ENCODE measurements at places on chromosomes 2 and 18. TPM values are rescaled to one million over a fixed set of nuclear protein-coding genes. Genes with fewer than 3 reads are reported as not detected.

Gene TPRKB
- total RNA-seq, result 24.4 TPM

Gene HOXD10
- 17.2 TPM for total RNA-seq

Gene PCARE
- not detected for total RNA-seq

Gene SF3B1
- total RNA-seq, result 216 TPM

Gene ZEB2
- total RNA-seq, result 36.4 TPM

Gene RTN4
- total RNA-seq, result 425 TPM

Gene PID1
- 4.9 TPM for total RNA-seq

Gene ZBTB7C
- not detected for total RNA-seq

Gene LYPD6
- 3.9 TPM for total RNA-seq

Gene ANKRD30BL
- total RNA-seq, result not detected

Gene ALLC
- not detected for total RNA-seq

Gene NYAP2
- not detected for total RNA-seq

Gene INPP5D
- not detected for total RNA-seq

Gene ERICH2
- total RNA-seq, result not detected

Gene UGT1A10
- not detected for total RNA-seq

Gene TPGS2
- 226 TPM for total RNA-seq

Gene FAM110C
- not detected for total RNA-seq

Gene RBBP8
- total RNA-seq, result 45.2 TPM

Gene RTP5
- total RNA-seq, result not detected

Gene CTLA4
- total RNA-seq, result not detected

Gene MERTK
- under 0.01 TPM for total RNA-seq

Gene TBR1
- total RNA-seq, result 0.97 TPM

Gene CAPN13
- total RNA-seq, result not detected

Gene MEP1B
- total RNA-seq, result not detected

Gene NT5C1B
- total RNA-seq, result not detected

Gene EDAR
- total RNA-seq, result not detected

Gene MOCOS
- 26.2 TPM for total RNA-seq

Gene CKAP2L
- total RNA-seq, result 6.6 TPM

Gene MGAT4A
- total RNA-seq, result under 0.01 TPM

Gene CCDC141
- total RNA-seq, result not detected

Gene AFF3
- total RNA-seq, result 0.76 TPM

Gene ANKRD62
- total RNA-seq, result not detected

Gene UGT1A5
- not detected for total RNA-seq

Gene GRHL1
- total RNA-seq, result 0.38 TPM

Gene USP37
- 6.7 TPM for total RNA-seq

Gene SEPTIN10
- 152 TPM for total RNA-seq

Gene GALNT13
- total RNA-seq, result 0.11 TPM

Gene CYP26B1
- total RNA-seq, result 0.32 TPM

Gene RBMS1
- total RNA-seq, result 99.3 TPM

Gene ALPG
- not detected for total RNA-seq

Gene PLGLB1
- 0.38 TPM for total RNA-seq

Gene SLC19A3
- total RNA-seq, result 0.65 TPM

Gene LHCGR
- total RNA-seq, result not detected

Gene ITPRID2
- 52.7 TPM for total RNA-seq

Gene LRRC30
- not detected for total RNA-seq

Gene MC2R
- total RNA-seq, result not detected

Gene CFAP210
- not detected for total RNA-seq

Gene FOXI3
- not detected for total RNA-seq

Gene LYPD6B
- total RNA-seq, result 3.9 TPM

Gene CHRND
- total RNA-seq, result not detected

Gene LCT
- total RNA-seq, result 0.25 TPM

Gene DNAJC5G
- not detected for total RNA-seq

Gene PAX3
- total RNA-seq, result not detected

Gene CCDC93
- total RNA-seq, result 23.8 TPM

Gene HOXD3
- total RNA-seq, result 5.2 TPM

Gene SERPINB13
- total RNA-seq, result not detected

Gene ELOA2
- total RNA-seq, result not detected
